HT-29 (cell line): ENCODE measurements at places on chromosomes 7 and 10.
A peak's percentile ranks its signal among the peaks of the same experiment; 100 is the strongest.

DNA sequence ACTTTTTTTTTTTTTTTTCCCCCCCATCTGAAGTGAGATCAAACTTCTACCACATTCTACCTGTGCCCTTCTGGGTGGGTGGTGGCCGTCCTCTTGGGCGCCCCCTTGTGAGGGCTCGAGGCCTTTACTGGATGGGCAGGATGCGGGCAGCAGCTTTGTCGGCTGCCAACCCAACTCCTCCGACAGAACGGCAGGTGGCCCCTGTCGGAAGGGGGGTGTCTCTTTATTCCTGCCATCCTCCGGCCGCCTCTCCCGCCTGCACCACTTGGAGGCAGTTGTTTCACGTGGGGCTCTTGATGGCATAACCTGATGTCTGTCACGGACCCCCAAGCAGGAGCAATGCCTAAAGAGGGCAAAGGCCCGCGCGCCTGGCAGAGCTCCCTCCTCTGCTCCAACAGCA is 31.0 kb downstream of the AMZ1 start:
- DNase-seq, result peak; percentile 45

GRCh38 chr7:37751096-37751495 is 67.5 kb downstream of the GPR141 start:
- no peak for DNase-seq

DNA sequence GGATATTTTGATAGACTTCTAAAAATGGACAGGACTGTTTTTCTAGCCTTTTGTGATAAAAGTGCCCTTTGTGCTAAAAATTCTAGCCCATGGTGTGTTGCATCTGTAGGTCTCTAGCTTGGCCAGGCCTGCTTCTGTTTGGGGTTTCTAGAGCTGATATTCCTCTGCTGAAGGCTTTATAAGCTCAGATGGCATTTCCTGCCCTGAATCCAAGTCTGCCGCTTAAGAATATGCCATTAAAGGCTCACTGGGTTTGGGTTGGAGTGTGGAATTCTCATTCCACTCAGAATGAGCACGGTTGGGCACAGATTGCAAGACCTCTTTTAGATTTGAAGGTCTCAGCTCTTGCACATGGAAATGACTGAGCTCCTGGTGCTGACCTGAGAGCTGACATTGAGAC is 49.4 kb upstream of the IGFBP3 start:
- no peak for DNase-seq

GRCh38 chr7:76310102-76310957 is 7.9 kb downstream of the HSPB1 start:
- DNase-seq, result peak; percentile 56

- DNase-seq, result no peak
Measured at GRCh38 chr10:75110006-75110632, 1.3 kb upstream of the SAMD8 start.

GRCh38 chr10:61837755-61838171 is 63.7 kb upstream of the ARID5B start:
- peak; percentile 79 for DNase-seq

GRCh38 chr10:26647602-26648244 is 49.8 kb upstream of the PDSS1 start:
- DNase-seq, result peak; percentile 9

DNA sequence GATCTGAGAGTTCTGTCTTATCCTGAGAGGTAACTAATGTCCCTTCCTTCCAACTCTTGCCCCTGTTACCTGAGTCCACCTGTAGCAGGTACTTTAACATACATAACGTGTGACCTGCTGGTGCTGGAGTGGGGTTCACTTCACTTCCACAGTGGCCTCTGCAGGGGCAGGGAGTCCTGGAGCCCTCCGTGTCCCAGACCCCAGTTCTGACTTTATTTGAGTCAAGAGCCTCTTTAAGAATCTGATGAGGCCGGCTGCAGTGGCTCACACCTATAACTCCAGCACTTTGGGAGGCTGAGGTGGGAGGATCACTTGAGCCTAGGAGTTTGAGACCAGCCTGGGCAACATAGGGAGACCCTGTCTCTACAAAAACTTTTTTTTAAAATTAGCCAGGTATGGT is 117.0 kb upstream of the RET start:
- no peak for DNase-seq

DNA sequence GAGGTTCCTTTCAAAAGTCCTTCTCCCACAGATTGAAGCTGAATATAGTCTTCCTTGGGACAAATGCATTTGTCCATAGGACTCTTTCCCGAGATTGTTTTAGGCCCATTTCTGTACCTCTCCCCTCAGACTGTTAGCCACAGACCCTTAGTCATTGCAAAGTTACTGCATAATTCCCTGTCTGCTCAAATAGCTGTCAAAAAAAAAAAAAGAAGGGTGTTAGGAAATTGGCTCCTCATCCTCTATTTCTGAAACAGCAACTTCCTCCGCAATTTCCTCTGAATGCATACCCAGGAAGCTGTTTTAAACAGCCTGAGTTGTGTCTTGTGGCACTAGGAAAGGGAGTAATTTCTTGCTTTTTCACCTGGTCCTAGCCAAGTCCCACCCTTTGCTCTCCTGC is 5.4 kb downstream of the LRRC4 start:
- no peak for DNase-seq

DNA sequence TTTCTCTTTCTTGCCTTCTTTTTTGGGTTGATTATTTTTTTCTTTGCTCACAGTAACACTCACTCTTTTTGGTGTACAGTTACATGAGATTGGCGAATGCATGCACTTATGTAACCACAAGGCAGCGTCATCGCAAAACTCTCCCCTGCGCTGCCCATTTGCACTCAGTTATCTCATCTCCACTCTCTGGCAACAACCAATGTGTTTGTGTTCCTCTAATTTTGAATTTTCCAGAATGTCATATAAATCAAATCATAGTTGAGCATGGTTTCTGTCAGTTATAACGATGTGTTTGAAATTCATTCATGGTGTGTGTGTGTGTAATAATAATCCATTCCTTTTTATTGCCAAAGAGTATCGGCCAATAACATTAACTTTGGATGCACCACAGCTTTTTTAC is 23.0 kb upstream of the IGFBP3 start:
- DNase-seq, result no peak
